Astrocyte of the cerebellum (primary cell): ENCODE measurements at places on chromosomes 2 and 18.

GRCh38 chr2:45121236-45121927, 112.1 kb upstream of the SIX2 start:
- no peak for DNase-seq

GRCh38 chr2:62787386-62787785, 81.9 kb downstream of the EHBP1 start:
- DNase-seq = peak; percentile 33

- no peak for DNase-seq
These were observed 37.8 kb downstream of the MAL start for GRCh38 chr2:95063086-95063958.

GRCh38 chr2:151799886-151800292, 28.3 kb downstream of the ARL5A start:
- no peak for DNase-seq

- DNase-seq = no peak
These were observed 242.4 kb upstream of the SALL3 start for GRCh38 chr18:78737006-78737915.

DNA sequence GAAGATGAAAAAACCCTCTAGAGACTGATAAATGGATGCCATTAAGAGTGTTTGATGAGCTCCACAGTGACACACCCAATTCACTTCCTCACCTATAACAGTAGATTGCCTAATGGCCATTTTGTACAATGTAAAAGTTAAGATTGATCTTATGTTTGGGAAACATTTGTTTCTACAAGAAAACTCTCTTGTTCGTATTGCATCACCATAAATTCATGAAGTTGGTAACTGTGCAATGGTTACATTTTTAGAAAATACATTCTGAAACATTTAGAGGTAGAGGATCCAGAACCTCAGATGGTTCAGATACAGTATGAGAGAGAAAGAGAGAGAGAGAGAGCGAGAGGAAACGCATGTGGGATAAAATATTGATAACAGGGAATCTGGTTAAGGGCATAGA, 31.8 kb downstream of the DAPL1 start:
- DNase-seq = no peak

GRCh38 chr2:144858211-144858610, 338.3 kb upstream of the ZEB2 start:
- DNase-seq = no peak

DNA sequence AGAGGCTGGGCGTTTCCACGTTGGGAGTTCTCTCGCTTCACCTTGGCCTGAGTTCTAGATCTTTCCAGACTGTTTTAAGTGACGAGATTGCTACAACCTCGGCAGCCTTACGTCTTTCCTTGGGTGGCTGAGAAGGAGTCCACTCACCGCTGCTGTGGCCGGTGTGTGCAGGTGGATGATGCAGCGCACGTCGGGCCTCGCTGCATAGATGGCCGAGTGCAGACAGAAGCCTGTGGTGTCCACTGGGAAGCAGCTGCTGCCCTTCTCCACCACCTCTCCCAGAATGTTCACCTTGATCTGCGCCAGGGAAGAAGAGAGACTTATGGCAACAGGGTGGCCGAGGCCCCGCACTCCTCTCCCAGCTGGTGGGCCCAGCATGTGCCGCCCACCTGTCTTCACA, 75.7 kb downstream of the ADD2 start:
- no peak for DNase-seq

GRCh38 chr2:226740039-226740648, 59.5 kb downstream of the IRS1 start:
- DNase-seq = no peak

DNA sequence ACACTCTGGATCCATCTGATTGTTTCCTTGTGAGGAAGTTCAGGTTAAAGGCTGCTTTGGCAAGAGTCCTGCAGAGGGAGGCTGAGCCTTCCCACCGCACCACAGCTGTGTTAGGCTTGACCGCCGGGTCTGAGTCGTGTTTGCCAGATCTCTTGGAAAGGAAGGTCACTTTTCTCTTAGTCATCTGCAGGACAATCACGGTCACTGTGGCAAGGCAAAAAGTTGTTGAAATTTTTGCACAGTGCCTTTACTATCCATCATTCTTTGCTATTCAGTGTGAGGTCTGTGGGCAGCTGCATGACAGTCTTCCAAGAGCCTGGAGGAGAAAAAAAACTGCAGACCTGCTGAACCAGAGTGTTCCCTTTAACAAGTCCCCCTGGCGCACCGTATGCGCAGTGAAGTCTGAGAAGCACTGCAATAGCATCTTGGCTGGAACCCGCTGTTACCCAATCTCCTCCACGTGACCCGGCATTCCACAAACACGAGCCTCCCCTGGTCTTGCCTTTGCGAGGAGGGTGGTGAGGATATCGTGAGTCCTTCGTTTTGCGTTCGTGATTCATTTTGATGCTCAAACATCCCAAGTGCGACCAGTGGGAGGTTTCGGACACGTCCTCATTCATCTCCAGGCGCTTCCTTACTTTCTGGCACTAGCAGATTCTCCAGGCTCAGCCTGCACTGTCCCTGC, 23.0 kb downstream of the BIN1 start:
- DNase-seq = peak; percentile 92

GRCh38 chr2:119466373-119466772, 34.7 kb downstream of the TMEM37 start:
- no peak for DNase-seq

DNA sequence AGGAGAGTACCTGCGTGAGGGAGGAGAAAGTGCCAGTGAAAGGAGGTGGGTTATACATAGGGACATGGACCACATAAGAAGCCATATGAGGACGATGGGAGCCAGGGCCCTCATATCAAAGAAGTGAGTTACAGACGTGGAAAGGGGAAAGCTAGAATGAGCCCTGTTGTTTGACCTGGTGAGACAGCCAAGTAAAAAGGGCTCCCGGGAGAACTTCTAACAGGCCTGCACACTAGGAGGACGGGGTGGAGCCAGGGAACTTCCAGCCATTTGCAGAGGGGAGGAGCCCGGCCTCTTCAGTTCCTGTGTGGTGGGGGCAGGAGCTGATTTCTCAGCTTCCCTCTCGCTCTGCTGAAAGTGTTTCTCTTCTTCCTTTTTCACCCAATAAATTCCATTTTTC, 84.1 kb upstream of the SLC66A3 start:
- DNase-seq = no peak

DNA sequence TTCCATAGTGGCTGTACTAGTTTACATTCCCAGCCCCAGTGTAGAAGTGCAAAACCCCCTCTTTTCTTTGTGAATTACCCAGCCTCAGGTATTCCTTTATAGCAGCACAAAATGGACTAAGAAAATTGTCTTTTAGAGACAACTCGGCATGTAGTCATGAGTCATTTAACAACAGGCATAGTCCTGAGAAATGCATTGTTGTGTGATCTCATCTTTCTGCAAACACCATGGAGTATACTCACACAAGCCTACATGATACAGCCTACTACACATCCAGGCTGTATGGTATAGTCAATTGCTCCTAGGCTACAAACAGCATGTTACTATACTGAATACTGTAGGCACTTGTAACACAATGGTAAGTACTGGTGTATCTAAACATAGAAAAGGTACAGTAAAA, 44.4 kb upstream of the MBP start:
- DNase-seq = peak; percentile 3

- DNase-seq = no peak
These were observed 624.3 kb upstream of the FANCL start for GRCh38 chr2:58865436-58865835.

- DNase-seq = no peak
These were observed 37.4 kb downstream of the NCKAP1 start for GRCh38 chr2:183000846-183001245.

- DNase-seq = no peak
These were observed 767.7 kb downstream of the TSN start for GRCh38 chr2:122523143-122523542.

- no peak for DNase-seq
These were observed 99.0 kb downstream of the SNTG2 start for GRCh38 chr2:1049691-1050090.

GRCh38 chr2:48707466-48707865, 48.1 kb downstream of the LHCGR start:
- DNase-seq = no peak

DNA sequence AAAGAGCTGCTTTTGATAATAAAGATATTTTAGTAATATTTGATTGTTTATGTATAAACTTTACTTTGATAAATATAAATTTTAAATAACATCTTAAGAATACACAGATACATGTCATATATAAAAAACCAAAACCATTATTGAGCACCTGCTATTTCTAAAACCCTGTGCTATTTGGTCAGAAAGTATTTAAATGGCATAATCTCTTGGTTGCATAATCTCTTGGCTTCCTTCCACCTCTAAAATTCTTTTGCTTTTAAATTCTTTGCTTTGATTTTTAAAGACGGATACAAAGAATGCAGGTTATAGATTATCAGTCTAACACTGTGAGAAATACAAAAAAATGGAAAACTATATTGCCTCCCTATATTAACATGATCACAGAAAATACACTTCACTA, 36.9 kb downstream of the ACMSD start:
- DNase-seq = no peak

- DNase-seq = peak; percentile 16
These were observed 59.4 kb upstream of the MSTN start for GRCh38 chr2:190121971-190122370.

DNA sequence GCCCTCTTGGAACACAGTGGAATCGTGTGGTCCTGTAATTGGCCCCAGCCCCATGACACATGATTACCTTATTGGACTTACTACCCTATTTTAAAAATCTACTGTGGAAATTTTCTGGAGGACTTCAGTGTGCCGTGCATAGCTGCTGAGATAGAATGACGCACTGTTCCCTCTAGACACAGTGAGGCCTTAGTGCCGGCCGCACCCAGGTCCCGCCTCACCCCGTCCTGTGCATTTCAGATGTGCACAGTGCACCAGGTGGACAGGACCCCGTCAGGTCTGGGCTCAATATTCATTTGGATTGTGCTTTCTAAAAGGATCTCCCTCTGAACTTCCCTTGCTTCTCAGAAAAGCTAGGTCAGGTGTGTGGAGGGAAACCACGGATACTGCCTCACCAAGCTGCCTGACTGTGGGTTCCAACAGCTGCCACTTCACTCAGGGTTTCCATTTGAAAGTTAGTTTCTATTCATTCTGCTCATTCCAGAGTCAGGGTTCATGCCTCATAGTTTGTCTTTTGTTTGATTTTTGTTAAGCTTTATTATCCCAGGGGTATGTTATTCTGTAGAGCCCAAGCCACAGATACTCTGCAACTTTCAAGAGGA, 155.8 kb downstream of the PTGR3 start:
- no peak for DNase-seq

- DNase-seq = no peak
These were observed 10.0 kb upstream of the DIS3L2 start for GRCh38 chr2:231951452-231952035.

DNA sequence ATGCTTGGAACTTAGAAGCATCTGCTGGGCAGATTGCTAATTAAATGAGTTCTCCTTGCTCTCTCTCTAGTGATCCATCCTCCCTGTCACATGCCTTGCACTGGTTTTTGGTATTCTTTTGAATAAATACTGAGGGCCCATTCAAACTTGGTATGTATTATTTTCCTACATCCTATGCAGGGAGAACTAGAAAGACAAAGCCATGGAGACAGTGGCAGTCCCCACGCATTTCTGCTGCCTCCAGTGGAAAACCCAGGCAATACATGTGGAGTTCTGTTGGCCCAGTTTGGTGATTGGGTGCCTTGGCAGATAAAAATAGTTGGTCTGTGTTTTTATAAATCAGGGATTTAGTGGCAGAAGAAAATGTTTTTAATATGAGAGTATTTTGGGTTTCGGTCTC, 68.7 kb downstream of the DIS3L2 start:
- no peak for DNase-seq

DNA sequence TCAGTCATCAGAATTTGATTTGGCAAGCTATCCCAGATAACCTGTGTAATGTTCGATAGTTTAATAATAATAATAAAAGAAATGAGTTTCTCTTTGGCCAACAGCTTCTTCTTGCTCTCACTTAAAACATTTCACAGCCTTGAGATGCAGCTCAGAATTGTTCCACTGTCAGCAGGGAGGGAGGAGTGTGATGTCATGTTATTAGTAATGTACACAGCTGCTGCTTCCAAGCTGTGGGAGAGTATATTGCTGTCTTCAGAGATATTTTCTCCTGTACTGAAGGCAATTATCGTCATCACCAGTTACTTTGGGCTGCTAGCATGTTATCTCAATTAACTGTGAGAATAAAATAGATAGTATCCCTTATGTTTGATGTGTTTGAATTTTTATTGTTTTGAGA, 146.9 kb upstream of the MAP3K20 start:
- peak; percentile 62 for DNase-seq

DNA sequence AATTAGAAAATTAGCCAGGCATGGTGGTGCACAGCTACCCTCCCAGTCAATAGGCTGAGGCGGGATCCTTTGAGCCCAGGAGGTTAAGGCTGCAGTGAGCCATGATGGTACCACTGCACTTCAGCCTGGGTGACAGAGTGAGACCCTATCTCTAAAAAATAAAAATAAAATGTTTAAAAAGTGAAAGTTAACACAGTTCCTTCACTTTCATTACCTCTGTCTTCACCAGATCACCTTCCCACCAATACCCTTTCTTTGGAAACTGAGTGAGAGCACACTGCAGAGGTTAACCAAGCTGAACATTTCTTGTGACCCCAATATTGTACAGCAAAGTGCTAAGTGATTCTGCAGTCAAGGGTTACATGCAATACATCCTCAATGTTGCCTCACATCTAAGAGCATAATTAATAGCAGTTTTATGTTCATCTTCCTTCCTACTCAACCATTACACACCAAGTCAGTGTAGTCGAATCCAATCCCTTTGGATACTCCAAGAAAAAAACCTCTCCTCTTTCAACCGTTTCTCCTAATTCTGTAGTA, 1.7 kb downstream of the L3MBTL4 start:
- no peak for DNase-seq

GRCh38 chr2:157179324-157180105, 78.0 kb upstream of the GALNT5 start:
- no peak for DNase-seq

DNA sequence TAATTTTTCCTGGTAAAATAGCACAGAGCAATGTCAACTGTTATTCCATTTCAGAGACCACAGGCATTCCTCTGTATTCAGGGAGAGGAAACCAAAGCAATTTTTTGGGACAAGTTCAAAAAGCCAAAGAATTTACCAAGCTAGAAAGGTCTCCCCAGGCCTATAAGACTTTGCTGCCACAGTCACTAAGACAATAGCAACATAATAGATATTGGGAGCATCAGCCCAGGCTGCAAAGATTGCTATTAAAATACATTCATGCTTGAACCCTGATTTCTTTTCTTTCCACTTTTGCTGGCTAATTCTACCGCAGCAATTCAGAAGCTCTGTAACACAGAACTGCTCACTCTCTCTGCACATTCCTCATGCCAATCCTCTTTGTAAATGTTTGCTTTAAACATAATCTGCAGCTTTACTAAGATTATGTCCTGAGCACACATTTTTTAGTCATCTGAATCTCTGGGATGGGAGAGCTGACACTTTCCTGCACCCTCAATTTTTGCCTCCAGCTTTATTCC, 76.3 kb downstream of the CLHC1 start:
- peak; percentile 86 for DNase-seq

- DNase-seq = peak; percentile 5
These were observed 377.5 kb upstream of the CYRIA start for GRCh38 chr2:17043173-17043572.

- DNase-seq = peak; percentile 56
These were observed 47.4 kb upstream of the NXPH2 start for GRCh38 chr2:138827426-138828054.
